ENCODE measurements at places on chromosomes 12 and 14. TPM values are rescaled to one million over a fixed set of nuclear protein-coding genes. Genes with fewer than 3 reads are reported as not detected.
A peak's percentile ranks its signal among the peaks of the same experiment; 100 is the strongest.

Gene ITGA5
- 221 TPM for total RNA-seq

Gene PARPBP
- 6.2 TPM for total RNA-seq

DNA sequence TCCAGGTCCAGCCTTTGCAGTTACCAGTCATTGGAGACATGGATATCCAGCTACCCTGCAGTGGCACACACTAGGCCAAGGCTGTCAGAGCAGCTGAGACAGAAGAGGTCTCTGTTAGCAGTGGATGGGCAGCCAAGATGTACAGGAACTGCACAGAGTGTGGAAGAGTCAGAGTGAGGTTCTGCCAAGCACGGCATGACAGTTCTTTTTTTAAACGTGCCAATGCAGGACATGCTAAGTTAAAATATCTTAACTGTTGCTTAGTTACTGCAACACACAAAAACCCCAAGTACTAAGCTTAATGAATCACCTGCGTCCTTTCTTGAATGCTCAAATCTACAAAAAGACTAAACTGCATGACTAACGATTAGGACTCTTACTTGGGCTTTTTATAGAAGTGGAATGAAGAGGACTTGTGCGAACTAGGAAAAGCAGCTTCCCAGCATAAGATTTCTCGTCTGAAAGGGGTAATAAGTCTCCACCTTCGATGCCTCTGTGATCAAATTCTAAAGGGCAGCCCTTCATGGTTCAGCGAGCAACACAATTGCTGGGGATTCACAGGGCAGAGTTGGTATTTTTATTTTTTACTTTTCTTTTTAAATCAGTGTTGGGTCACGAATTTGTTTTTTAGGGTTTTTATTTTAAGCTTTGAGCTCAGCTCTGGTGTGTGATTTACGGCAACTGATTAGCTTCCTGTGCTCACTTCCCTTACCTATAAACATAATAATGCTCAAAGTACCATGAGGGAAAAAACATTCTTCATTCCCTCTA, 20.6 kb downstream of the MAPK1IP1L start:
- peak; percentile 86 for DNase-seq

Gene LRCOL1
- total RNA-seq: not detected

Gene CPNE6
- total RNA-seq: not detected

Gene COX8C
- not detected for total RNA-seq

Gene GON7
- 14.4 TPM for total RNA-seq

DNA sequence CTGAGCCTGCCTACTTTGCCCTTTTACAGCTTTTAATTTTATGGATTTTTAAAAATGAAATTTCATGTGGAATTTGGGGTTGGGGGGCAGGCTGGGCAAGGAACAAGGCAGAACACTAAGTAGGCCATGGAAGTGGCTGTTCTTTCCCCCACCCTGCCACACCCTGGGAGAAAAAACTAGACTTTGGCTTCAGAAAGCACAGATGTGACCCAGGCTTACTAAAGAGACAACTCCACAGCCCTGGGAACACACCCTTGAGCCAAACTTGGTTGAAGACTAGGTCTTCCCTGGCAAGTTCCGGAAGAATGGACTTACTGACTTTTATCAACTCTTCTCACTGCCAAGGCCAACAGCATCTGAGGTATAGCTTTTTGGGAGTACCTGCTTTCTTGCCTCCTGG, 40.3 kb downstream of the BAZ2A start:
- no peak for DNase-seq

Gene DIP2B
- total RNA-seq: 25.3 TPM

- DNase-seq: no peak
These were observed 58.1 kb upstream of the DHRS4 start for GRCh38 chr14:23895480-23895879.

Gene NOVA1
- total RNA-seq: 1.5 TPM

- DNase-seq: peak; percentile 93
These were observed 1.5 kb downstream of the SLC38A2 start for GRCh38 chr12:46370792-46371717.

Gene FOXG1
- not detected for total RNA-seq

Gene TAS2R13
- total RNA-seq: 1.2 TPM

DNA sequence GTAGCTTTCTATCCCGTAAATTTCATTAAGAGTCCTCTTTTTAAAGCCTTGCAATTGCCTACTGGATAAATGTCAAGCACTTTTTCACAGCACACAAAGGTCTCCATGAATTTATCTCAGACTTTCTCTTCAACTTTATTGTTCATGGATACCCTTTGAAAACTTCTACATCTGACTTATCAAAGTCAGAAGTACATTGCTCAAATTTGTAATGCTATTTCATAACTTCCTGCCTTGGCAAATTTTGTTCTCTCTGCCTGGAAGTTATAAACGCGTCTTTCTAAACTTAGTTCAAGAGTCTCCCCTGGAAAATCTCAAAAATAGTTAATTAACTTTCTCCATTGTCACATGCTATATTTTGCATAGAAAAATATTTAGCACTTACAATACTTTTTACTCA, 55.9 kb upstream of the RERGL start:
- no peak for DNase-seq

Gene BRMS1L
- total RNA-seq: 26.3 TPM

- no peak for DNase-seq
These were observed 5.6 kb upstream of the KANSL2 start for GRCh38 chr12:48687592-48687991.

GRCh38 chr14:54805070-54805444, 97.6 kb downstream of the GCH1 start:
- no peak for DNase-seq

Gene WASHC4
- total RNA-seq: 72.0 TPM

Gene KCNK10
- not detected for total RNA-seq

DNA sequence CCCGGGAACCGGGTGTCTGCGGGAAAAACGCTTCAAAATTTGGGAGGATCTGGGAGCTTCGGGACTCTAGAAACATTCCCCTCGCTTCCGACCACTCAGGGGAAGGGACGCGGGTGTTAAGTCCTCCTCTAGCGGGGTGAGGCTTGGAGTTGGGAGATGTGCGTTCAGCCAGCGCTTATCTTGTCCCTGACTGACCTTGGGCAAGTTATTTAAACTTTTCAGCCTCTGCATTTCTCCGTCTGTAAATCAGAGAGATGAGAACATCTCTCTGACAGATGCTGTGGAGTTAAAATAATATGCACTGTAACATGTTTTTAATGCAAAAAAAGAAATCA, 76.9 kb upstream of the ANO4 start:
- DNase-seq: peak; percentile 22

GRCh38 chr12:904010-904414, 45.5 kb downstream of the RAD52 start:
- DNase-seq: no peak

GRCh38 chr14:59463787-59464485, 1.2 kb downstream of the GPR135 start:
- no peak for DNase-seq

GRCh38 chr14:64531567-64531966, 9.0 kb upstream of the HSPA2 start:
- DNase-seq: no peak

DNA sequence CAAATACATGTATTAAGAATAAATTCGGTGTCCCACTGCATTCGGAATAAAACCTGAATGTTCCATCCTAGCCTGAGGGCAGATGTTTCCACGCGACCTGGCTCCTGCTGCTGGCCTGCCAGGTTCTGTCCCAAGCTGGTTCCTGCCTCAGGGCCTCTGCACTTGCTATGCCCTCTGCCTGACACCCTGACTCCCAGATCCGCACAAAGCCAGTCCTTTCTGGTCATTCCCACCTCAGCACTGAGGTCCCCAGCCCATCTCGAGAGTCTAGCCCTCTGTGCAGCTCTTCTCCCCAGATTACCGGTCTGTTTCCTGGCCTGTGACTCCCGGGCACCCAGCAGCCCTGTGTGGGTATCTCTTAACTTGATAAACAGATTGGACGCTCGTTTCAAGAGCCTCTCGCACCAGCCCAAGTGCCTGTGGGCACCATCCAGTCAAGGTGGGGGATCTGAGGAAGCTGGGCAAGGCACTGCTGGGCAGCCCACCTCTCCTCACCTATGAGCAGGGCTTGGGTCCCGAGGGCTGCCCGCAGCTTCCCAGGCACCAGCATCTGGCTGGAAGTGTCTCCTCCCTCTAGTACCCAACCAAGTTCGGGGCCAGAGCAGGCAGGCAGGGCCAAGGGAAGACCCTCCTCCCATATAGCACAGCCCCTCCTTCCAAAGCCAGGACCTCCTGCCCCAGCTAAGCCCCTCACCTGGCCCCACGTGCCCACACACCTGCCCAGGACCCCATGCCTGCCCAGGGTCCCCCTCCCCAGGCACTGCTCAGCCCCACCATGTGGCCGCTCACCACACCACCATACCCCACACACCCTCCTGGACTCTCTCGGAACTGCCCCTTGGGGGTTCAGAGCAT, 132.2 kb downstream of the NCOR2 start:
- DNase-seq: no peak

Gene RPL6
- total RNA-seq: 1,781 TPM

Gene SERPINA9
- total RNA-seq: not detected

DNA sequence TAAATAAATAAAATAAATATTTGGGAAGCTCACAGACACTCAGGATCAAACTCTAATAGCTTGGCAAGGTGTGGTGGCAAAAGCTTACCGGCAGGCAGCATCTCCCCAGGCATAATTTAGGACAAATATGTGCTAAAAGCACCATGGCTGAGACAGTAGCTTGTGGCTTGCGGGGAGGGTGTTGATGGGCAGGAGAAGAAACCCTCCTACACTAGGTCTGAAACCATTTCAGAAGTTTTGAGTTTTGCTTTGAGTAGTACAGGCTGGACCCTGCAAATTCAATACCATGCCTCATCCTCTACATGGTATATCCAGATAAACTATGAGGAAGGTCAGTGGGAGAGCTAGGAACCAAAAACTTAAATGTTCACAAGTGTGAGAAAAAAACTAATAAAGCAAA, 33.1 kb downstream of the MAP3K9 start:
- DNase-seq: no peak
